Liver (tissue), 10 donors: ENCODE measurements at places on chromosomes 7 and 10.

DNA sequence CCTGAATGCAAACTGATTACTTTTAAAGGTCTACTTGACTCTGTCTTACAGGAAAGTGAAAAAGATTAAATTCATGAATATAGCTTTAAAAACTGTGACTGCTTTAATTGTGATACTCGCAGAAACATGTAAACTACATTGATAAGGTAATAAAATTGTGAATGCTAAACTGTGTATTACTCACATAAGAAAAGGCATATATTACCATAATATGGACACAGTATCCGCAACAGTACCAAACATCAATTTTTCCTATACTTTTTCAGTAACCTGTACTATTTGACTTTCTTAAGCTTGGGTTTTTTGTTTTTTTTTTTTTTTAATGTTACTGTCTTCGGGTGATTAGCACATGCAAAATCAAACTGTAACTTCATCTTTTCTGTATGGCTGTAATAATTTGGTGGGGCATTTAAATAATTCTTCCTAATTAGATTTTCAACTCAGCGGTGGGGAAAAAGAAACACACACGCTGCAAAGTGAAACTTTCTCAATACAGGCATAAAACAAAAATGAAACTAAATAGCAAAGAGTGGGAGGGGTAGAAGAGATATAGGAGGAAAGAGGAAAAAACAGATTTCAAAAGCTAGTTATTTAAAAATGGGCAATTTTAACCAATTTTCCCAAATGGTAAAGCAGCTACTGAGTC lies 23.2 kb downstream of the NT5C3A start:
- DNase-seq = no peak

DNA sequence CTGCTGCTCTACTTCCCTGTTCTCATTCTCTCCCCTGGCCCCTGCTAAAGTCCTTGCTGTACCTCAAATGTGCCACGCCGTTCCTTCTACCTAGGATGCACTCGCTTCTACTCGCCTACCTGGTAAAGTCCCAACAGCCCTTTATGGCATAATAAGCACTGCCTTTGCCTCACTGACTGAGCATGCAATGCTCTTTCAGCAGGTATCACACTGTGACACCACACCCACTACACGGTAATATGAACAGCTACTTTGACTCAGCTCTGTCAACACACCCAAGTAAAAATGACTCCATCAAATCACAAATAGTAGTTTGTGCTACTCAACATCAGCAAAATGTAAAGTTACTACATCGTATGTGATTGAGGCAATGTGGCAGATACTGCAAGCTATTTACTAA lies 37.6 kb downstream of the FAM204A start:
- DNase-seq = no peak

- DNase-seq = no peak
Measured at GRCh38 chr10:114655671-114656070, 2.4 kb downstream of the ABLIM1 start.

DNA sequence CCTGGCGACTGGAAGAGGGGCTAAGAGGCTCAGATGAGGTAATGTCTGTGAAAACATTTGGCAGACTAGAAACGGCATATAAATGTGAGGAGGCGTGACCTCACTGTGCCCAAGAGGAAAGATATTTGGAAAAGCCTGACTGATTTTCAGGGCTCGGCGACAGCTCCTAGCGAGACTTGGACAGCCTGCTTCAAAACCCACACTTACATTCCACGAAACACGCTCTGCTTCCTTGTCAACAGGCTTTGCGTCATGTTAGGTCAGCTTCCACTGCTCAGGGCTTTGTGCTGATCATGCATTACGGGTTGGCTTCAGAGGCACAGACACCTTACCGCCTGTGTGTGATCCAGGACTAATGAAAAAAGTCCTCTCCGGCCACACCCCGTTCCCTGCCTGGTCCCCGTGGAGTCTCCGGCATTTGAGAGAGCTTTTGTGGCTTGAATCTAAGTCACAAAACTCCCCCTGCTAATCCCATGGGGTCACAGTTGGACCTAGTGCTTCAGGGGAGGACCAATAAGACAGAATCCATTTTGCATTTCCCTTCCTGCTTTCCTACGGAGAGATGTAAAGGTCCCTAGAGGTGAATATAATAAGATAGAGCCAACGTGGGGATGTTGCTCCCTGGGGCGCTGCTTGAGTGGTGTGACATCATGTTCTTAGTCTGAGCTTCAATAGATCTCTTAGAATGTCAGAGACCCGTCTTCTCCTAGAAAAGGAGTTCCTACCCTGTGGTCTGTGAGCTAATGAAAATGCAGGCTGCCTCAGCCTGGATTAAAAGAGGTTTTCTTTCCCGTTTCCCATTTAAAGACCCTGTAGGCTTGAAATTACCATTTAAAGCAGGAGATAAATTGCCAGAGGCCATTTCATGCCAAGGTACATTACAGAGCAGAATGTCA lies 25.5 kb downstream of the FGFBP3 start:
- no peak for DNase-seq

DNA sequence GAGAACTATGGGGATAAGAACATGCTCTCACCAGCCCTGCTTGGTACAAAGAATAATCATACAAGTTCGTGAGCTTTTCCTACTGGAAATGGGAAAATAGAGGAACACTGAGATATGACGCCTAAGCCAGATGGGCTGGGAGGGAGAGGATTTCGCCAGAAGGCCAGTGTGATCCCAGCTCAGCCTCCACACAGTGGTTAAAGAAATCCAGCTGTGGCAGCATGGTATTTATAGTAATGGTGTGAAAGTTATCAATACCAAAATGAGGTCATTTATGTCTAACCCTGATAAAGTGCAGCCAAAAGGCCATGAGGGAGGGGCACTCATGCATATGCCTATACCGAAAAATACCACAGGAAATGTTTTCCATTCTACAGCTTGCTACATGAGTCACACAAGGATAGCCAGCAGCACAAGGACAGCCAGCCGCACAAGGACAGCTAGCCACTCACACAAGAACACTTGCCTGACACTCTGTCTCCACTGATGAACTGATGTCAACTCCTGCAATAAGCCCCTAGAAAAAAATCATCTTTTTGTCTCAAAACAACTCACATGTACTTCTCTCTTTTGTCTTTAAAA lies 49.4 kb downstream of the FRMPD2 start:
- DNase-seq = no peak

DNA sequence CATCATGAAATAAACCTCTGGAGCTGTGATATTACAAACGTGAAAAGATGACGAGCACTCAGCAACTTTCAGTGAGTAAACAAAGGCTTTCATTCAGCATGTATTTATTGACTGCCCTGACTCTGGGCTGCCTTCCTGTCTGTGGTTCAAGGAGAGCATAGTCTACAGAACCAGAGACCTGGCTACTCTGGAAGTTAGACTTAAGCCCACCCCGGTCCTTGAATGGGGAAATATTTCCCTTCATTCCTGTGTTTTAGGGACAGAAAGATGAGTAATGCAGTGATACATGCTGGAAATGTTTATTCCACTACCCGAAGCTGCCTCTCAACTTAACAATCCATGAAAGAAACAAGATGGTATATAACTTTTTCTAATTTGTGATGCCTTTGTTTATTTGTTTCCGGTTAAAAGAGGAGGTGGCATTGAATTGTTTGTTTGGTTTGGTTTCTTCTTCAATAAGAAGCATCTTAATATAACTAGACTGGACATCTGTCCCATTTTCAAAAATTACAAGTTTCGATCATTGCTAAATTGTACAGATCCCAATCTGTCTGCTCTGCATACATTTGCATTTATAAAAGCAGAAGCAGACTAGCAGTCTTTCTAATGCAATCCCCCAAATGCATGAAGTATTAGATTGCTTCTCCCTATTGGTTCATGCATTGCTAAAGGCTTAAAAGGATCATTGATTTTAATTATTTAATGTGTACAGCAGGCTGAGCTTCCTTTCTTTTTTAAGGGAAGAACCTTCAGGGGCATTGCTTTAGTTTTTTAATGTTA lies 57.7 kb downstream of the TRUB1 start:
- no peak for DNase-seq

DNA sequence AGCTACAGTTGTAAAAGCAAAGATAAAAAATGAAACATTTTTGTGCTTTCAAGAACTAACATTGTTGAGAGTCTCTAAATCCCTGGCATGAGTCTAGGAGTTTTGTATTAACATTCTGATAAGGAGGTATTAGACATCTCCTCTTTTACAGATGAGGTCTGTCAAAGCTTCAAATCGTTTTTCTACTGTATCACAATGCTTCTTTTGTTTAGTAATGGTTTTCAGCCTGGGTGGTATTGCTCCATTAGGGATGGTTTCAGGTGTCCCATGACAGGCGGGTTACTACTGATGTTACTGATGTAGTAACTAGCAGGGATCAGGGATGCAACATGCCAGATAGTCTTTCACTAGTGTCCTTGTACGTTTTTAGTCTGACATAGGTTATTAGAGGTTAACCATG lies 27.4 kb downstream of the STAM start:
- DNase-seq = no peak

DNA sequence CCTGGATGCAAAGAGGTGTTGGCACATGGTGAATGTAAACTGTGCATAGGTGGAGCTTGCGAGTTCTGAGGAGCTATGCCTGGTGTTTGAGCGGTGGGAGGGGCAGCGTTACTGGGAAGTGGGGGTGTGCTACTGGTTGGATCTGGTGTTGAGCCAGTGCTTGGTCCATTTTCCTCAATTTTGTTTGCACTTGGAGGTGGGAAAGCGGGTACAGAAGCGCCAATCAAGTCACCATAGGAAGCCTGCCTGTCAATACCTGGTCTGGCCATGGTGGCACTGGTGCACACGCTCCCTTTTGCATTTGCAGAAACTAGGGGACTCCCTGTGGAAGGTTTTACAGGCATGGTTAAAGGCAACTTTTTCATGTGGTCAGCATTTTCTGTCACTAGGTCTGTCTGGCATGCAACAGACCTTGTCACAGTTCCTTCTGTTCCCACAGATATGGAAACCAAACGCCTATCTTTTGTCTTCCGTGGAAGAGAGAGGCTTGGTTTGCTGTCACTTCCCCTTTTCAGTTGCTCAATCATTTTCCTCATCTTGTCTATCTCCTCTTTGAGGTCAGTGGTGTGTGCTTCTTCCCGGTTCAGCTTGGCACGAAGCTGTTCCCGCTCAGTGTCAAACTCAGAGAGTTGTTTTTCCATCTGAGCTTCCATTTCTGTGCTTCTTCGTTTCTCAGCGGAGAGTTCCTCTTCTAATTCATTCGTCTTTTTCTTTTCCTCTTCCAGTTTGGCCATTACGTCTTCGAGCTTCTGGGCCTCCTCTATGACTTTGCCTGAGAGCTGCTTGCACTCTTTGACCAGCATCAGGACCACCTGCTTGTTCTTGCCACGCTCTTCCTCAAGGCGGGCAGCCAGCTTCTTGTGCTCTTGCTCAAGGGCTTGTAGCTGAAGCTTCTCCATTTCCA lies 81.1 kb downstream of the CTTNBP2 start:
- DNase-seq = no peak

GRCh38 chr10:94591461-94592205 lies 46.0 kb downstream of the HELLS start:
- DNase-seq = no peak

- no peak for DNase-seq
Measured at GRCh38 chr7:44520574-44520973, 20.6 kb downstream of the NPC1L1 start.

GRCh38 chr10:17888189-17888588 lies 63.5 kb upstream of the SLC39A12 start:
- DNase-seq = no peak

GRCh38 chr7:30750683-30751650 lies 968 bp upstream of the INMT start:
- no peak for DNase-seq

GRCh38 chr10:28897617-28898464 lies 220.5 kb downstream of the BAMBI start:
- no peak for DNase-seq

GRCh38 chr10:97907830-97908229 lies 58.2 kb downstream of the GOLGA7B start:
- DNase-seq = no peak

DNA sequence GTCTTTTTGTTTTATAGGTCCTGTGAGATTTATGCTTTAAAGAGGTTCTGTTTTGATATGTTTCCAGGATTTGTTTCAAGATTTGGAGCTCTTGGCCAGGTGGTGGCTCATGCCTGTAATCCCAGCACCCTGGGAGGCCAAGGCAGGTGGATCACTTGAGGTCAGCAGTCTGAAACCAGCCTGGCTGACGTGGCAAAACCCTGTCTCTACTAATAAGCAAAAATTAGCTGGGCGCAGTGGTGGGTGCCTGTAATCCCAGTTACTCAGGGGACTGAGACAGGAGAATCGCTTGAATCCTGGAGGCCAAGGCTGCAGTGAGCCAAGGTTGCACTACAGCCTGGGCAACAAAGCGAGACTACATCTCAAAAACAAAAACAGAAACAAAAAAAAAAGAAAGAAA lies 8.3 kb upstream of the HYAL4 start:
- DNase-seq = no peak

DNA sequence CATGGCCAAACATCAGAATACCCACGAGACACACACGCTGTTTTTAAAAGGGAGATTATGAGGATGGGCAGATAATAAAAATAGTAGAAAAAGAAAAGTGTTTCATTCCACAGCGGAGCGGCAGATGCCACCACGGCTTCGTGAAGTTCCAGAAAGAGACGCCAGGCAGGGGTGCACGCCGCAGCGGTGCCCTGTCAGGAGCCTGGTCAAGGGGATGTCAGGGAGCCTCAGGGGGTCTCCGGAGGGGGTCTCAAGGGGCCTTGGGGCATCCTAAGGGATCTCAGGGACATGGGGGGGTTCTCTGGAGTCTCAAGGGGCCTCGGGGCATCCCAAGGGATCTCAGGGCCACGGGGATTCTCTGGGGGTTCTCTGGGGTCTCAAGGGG lies 253.4 kb downstream of the ZMYND11 start:
- DNase-seq = no peak

DNA sequence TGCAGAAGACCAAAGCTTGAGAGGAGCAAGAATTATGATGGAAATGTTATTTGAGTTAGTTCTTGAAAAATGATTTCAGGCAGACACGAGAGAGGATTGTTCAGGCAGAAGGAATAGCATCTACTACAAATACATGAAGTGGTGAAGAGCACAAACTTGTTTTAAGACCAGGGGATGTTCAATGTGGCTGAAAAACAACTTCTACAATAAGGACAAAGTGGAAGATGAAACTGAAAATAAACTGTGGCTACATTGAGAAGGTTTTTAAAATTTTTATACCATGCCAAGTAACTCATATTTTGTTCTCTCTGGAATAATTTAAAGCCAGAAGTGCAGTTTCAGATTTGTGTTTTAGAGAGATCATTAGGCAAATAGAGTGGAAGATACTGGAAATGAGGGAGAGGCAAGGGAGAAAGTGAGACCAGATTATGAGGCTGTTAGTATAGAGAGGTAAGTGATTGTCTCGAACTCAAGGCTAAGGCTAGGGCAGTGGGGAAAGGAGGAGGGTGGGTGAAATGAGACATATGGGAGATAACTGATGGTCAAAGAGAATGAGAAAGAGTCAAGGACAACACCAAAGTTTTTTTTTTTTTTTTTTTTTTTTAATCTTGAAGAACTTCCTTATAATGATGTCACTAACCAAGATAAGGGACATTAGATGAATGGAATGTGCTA lies 115.4 kb downstream of the MDFIC start:
- DNase-seq = no peak
